ENCODE measurements at places on chromosomes 6 and 20.
A peak's percentile ranks its signal among the peaks of the same experiment; 100 is the strongest.

- DNase-seq, result peak; percentile 53
These were observed 19.4 kb downstream of the PTPRK start for GRCh38 chr6:128500749-128501600.

DNA sequence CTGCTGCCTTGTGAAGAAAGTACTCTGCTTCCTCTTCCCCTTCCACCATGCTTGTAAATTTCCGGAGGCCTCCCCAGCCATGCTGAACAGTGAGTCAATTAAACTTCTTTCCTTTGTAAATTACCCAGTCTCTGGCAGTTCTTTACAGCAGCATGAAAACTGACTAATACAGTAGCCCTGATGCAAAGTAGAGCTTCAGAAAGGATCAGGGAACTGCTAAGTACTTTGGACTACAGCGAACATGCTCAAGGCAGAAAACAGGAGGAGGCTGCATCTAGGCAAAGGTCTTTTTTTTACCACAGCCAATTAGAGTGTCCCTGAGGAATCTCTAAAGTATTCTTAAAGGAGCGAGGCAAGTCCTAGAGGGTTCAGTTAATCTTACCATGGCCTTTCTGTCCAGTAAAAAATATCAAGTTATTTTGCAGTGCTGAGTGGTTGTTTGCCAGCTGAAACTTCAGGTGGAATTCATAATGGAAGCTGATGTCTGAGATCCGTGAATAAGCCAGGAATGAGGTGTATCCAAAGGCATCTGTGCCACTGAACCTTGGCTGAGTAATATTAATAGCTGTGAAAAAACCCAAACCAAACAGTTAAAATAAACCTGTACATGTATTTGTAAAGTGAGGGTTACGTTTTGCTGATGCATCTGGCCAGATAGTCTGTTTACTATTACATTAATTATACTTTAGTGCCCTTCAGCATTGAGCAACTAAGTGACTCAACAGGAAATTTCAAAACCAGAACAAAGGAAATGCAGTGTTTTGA is 170.4 kb downstream of the PHF3 start:
- peak; percentile 86 for DNase-seq

DNA sequence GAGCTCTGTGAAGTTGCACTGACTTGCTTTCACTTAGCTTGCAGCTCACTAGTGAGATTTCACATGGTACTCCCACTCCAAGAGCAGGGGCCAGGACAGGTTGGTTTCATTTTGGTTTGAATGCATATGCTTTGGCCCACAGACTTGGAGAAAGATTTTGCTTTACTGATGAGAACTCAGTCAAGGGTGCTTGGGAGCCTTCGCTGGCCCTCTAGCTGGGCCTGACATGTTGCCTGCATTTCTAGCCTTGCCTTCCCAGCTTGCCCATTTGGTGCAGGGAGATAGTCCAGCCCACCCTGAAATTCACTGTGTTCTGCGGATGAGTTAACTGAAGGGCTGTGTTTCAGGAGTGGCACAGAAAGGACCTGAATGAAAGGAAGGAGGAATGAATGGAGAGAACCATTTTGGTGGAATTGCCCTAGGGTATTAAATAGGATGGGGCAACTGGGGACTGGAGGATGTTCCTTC is 1.9 kb downstream of the SGK1 start:
- DNase-seq, result no peak

DNA sequence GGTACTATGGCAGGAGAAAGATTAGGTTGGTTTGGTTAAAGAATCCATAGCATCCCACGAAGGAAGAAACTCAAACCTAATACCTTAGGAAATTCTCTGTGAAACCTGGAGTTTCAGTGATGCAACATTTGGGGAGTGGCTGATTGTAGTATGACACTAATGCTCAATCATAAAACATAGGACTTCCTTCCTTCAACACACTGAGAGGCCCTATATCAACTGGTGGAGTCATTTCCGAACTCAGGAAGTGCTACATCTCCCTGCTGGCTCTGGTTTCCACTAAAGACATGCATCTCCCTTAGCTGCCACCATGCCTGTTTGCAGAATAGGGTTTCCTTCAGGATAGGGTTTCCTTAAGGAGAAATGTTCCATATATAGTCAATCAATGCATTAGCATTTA is 5.2 kb upstream of the MANEA start:
- no peak for DNase-seq

GRCh38 chr6:3290149-3290930 is 31.6 kb downstream of the PSMG4 start:
- no peak for DNase-seq

DNA sequence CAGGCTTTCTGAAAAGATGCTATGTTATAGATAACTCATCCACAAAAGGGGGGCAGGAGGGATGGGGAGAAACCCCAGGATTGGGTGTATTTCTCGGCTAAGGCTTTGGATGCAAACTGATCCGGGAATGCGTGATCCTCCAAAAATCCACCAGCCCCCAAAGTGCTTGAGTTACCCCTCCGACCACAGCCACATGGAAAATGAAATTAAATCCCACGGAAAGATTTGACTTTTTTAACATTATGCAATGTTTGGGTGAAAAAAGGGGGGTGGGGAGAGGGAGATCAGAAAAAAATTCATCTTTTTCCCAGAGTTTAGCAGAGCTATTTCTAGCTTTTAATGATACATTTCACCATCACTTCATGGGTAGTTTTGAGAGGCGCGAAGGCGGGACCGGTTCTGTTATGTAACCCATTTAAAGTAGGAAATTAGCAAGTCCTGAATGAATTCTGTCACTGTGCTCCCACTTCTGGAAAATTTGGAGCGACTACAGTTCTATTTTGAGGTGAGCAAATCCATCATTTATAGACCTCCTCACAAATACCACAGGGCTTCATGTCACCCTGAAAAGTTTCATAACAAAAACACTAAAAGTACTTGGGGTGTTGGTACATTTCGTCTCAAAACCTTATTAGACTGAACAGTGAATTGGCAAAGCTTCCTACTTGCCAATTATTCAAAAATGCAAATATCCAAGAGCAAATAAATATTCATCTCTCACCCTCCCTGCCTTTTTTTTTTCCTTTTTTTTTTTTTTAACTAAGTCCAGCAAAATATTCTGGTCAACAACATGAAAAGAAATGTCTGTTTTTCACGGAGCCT is 51.9 kb upstream of the NFATC2 start:
- no peak for DNase-seq

- peak; percentile 61 for DNase-seq
These were observed 547.8 kb downstream of the TENT5A start for GRCh38 chr6:81204731-81205130.

DNA sequence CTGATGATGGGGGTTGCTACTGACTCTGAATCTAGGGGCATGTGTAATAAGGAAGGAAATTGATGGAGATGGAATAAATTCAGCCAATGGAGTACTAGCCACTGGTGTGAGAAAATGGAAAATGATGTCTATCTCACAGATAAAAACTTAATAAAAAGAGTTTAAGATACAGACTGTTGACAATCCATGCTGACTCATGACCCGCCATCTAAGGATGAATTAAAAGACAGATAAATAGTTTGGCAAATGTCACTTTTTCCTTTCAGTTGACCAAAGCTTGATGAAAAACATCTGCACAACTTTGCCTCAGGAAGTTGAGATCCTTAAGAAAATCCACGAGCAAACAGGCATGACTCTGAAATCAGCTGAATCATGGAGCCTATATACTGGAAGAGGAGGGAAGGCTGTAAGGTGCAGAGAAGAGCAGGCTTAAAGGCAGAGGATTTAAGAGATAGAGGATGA is 82.6 kb upstream of the BMP5 start:
- DNase-seq, result peak; percentile 82

DNA sequence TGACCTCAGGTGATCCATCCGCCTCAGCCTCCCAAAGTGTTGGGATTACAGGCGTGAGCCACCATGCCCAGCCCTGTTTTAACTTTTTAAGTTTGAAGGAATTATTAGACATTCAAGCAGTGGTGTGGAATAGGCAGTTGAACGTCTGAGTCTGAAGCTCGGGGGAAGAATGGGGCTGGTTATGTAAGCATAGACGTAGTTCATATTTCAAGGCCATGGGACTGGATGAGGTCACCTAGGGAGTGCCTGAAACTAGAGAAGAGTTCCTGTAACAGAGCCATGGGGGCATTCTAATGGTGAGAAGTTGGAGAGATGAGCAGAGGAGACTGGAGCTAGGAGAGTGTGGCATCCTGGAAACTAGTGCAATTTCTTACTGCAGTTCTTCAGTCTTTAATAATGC is 6.4 kb downstream of the CDKAL1 start:
- no peak for DNase-seq

DNA sequence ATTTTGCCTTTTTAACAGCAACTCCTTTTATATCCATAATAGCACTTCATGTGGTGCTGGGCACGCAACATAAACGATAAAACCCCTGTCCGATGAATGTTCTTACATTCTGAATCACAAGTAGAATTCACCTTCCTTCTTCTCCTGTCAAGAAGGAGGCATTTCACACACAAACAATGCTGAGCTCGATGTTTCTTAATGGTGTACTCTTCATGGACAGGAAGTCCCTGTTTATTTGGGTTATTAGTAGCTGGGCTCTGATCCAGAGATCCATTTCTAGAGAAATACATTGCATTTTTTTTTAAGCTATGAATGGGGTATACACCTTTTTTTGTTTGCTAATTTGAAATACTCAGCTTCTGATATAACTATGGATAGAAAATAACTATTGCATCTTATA is 82.4 kb downstream of the PPP1R3G start:
- DNase-seq, result no peak

- no peak for DNase-seq
These were observed 38.2 kb downstream of the MYLIP start for GRCh38 chr6:16166871-16167608.

- DNase-seq, result peak; percentile 13
These were observed 55.0 kb upstream of the PLCB1 start for GRCh38 chr20:8077137-8077466.

- DNase-seq, result no peak
These were observed 5.4 kb upstream of the MAPK13 start for GRCh38 chr6:36124881-36125280.

- no peak for DNase-seq
These were observed 66.0 kb downstream of the KIZ start for GRCh38 chr20:21191839-21192238.

GRCh38 chr6:63319939-63320338 is at the start of gene LGSN:
TSS of gene LGSN (minus strand) at chr6:63319983. CDS start at chr6:63319943, 40 bp downstream.
- no peak for DNase-seq

DNA sequence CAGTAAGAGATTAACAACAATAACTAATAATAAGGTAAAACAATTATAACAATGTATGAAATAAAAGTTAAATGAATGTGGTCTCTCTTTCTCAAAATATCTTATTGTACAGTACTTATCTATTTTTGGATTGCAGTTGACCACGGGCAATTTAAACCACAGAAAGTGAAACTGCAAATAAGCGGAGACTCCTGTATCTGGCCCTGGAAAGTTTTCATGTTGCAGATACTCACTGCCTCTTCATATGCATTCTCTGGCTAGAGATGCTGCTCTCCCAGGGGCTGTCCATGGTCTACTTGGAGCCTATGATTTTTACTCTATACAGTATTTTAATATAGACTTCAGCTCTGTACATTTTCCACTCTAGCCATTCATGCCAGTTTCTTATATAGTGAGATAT is 230.8 kb downstream of the FUT9 start:
- no peak for DNase-seq

GRCh38 chr6:85798931-85799652 is 156.4 kb upstream of the SYNCRIP start:
- no peak for DNase-seq

DNA sequence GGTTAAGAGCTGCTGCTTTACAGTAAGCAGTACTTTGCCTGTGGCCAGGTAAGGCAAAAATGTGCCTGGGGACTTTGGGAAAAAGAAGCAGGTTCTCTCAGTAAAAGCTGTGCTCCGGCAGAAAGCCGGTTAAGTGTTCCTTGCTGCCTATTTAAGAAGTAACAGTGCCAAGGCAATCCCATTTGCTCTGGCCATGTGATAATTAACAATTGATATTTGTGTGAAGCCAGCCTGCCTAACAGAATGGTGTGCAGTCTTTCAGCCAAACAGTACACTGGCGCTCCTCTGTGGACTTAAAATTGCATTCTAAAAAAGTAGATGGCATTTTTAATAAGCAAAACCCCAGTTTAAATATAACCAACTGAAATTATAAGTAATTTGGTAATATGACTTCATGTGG is 430.3 kb downstream of the PLCB1 start:
- no peak for DNase-seq

DNA sequence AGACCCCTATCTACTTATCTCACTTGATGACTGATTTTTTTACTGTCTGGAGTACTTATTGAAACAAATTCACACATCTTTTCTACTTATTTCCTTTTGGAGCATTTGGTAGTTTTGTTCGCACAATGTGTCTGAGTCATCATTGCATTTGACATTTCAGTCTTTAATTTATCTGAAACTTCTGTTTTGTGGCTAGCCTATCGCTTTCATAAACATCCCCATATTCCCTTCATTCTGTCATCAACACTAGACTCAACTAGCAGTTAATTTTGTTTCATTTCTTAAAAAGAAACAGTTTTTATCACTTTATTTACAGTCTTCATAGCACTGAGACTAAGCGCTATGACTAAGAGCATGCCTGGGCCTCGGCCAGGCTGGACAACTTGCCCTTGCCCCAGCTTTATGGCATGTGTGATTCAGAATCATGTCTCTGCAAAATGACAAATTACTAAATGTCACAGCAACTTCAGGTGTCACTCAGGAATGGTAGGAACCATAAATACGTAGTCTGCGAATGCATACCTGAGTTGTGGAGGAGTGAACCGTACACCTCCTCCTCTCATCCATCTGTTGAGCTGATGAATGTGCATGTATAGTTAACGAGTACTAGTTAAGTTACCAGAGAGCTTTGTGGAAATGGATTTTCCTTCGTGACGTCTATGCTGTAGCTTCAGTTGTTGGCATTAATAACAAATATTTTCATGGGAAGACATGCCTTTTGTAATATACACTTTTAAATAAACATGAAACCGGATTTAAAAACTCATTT is 16.2 kb downstream of the L3MBTL3 start:
- DNase-seq, result peak; percentile 92

DNA sequence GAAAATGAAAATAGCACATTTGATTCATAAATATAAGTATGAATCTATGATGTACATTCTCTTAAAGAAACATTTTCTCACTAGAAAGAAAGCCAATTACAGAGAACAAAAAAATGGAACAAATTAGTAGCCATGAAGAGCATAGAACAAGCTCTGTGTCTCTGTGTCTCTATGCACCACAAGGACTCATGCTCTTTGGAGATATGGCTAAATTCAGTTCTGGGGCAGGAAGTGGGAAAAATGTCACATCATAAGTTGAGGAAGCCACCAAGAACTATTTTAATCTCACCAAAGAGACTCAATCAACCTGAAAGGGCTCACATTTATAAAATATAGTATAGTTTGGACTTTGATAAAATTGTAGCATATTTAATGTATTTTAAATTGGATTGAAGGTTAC is 1259.8 kb upstream of the GJE1 start:
- no peak for DNase-seq

DNA sequence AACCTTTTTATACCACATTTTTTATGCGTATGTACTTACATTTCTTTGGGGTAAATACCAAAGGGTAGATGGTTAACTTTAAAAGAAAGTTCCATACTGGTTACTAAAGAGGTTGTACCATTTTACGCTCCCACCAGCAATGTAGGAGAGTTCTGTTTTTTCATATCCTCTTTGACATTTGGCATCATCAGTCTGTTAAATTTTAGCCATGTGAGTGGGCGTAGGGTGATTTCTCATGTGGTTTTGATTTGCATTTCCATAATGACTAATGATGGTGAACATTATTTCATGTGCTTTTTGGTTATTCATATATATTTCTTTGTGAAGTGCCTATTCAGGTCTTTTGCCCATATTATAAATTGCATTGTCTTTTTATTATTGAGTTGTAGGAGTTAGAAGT is 194.2 kb downstream of the PRL start:
- DNase-seq, result peak; percentile 18
